ENCODE measurements at places on chromosomes 7 and 10.

DNA sequence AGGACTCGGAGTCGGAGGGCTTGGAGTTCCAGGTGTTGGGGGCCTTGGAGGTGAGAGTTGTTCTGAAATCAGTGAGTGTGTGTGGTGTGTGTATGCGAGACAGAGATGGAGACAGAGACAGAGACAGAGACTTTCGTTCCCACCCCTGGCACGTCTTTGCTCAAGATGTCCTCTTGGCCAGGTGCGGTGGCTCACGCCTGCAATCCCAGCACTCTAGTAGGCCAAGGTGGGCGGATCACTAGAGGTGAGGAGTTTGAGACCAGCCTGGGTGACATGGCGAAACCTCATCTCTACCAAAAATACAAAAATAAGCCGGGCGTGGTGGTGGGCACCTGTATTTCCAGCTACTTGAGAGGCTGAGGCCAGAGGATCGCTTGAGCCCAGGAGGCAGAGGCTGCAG, 20.0 kb upstream of the LIMK1 start:
- DNase-seq, result no peak

DNA sequence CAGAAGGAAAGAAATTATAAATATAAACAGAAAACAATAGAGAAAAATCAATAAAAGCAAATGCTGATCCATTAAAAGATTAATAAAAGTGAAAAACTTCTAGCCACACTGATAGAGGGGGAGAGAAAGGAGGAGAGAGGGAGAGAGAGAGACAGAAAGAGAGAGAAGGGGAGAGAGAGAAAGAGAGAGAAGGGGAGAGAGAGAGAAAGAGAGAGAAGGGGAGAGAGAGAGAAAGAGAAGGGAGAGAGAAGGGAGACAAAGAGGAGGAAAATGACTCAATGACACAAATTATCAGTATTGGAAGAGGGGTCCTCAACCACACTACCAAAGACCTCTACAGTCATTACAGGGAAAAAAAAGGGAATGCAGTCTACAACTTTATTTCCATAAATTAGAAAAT, 94.4 kb upstream of the VIPR2 start:
- no peak for DNase-seq

DNA sequence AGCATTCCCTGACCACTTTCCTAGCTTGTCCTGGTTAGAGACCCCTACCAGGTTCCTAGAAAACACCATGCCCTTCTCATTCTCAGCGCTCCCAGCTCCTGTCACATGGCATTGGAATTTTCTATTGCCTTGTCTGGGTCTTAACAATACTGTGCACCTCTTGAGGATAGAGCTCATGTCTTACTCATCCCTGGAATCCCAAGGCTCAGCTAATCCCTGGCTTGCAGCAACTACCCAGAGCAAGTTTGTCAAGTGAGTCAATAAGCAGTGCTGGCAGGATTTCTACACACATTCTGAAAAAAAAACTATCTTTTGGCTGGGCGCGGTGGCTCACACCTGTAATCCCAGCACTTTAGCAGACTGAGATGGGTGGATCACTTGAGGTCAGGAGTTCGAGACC, 11.7 kb upstream of the PRDX3 start:
- no peak for DNase-seq

DNA sequence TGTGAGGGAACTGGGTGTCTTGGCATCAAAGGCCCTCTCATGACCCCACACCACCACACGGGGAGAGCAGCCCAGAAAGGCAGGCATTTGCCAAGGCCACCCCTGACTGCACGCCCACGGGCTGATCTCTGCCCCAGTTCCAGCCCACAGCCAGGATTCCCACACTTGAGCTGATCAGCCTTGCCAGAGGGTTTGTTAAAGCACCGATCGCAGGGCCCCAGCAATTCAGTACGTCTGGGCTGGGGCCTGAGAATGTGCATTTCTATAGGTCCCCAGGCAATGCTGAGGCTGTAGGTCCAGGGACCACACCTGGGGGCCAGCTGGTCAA, 103.9 kb downstream of the TNS3 start:
- no peak for DNase-seq

GRCh38 chr7:155643804-155644177, 670 bp upstream of the RBM33 start:
- no peak for DNase-seq

DNA sequence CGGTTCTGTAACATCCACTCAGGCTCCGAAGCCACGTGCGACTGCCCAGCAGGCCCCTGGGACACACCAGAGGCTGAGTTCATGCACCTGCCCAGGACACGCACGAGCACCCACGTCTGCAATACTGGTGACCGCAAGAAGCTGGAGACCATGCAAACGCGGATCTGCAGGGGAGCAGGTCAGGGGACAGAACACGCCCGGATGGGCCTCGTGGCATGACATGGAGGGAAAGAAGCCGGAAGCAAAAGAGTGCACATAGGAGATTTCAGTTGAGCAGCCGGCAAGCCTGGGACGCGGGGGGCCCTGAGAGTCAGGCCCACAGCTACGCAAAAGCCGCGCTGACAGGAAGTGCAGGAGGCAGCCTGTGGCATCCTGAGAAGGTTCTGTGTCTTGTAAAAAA, 73.7 kb downstream of the FOXL3 start:
- no peak for DNase-seq

DNA sequence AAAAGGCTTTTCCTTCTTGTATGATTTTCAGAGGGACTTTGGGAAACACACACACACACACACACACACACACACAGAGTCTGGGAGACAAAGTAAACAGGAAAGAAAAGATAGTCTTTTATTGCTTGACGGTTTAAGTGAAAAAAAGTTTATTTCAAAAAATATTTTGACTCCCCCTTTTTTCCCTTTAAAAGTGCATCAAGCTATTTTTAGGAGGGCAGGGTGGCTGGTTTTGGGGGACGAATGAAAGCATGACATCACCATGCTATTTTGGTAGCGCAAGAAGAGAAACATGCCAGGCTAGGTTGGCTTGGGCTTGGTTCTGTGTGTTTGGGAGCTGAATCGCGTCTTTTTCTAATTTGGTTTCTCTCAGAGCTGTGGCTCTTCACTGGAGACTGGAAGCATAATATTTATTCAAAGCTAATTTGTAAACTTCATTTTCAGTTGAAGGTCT, 129.2 kb downstream of the BAMBI start:
- no peak for DNase-seq

DNA sequence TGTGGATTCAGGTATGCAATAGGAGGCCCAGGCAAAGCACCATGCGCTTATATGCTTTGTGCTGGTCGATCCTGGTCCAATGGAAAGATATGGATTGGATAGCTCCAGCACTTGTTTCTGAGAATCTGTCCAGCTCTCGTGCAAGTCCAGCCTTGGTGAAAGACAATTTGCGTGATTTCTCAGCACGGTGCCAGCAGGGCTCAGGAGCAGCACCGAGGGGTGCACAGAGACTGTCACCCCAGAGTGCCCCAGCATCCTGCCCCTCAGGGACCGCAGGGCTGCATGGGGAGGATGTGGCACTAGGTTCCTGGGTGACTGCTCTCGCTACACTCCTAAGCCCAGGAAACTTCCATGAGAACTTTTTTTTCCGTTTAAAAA, 225.2 kb downstream of the WDR37 start:
- DNase-seq, result no peak

GRCh38 chr7:48274662-48275061, 103.4 kb downstream of the ABCA13 start:
- DNase-seq, result no peak

DNA sequence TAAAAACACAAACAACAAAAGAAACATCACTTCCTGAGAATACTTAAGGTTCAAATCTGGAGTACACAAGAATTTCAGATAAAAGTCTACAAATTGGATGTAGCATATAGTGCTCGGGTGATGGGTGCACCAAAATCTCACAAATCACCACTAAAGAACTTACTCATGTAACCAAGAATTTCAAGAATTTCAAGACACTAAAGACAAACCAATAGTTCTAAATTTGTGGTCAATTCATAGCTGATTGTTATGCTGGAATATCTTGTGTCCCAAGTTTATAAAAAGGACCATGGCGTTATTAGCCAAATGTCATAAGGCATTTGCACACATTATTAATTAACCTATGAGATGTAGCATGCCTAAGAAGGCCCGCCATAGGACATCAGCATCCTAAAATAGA, 1204.1 kb upstream of the AUTS2 start:
- no peak for DNase-seq

- no peak for DNase-seq
Measured at GRCh38 chr7:47304727-47305719, 276.9 kb downstream of the TNS3 start.

DNA sequence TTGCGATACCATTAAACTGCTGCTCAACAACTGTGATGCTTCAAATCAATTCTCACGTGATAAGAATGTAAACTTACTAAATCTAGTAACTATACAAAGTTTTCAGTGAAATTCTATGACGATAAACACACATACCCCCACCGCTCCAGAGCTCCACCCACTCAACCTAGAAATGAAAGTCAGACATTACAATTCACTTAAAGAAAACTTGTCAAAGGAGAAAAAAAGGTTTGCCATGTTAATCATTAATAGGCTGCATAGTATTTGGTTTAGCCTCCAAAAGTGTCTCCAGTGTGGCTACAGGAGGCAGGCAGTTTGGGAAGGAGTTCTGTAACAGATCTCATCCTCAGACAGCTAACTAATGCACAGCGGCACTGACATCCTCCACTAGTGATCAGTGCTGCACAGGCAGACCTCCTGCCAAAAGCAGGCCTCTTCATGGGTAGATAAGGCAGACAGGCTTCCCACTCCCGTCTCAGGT, 3.1 kb downstream of the HERPUD2 start:
- no peak for DNase-seq

- no peak for DNase-seq
Measured at GRCh38 chr7:77479536-77480088, 57.5 kb upstream of the PTPN12 start.

- DNase-seq, result peak; percentile 70
Measured at GRCh38 chr10:132447446-132448247, 50.6 kb downstream of the PWWP2B start.

DNA sequence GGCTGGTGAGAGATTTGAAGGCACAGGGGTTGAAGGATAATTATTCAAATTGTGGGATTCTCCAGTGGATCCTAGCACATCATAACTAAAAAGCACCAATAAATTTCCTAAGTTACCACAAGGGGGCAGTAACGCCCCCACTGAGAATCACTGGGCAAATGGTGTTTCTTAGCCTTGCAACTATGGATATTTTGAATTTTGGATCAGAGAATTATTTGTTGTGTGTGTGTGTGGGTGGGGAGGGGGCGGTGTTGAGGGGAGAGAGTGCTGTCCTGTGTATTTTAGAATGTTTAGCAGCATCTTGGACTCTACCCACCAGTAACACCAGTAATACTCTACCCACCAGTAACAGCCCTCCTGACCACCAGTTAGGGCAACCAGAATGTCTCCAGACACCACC, 63.3 kb upstream of the PRKG1 start:
- no peak for DNase-seq

- no peak for DNase-seq
Measured at GRCh38 chr10:76905251-76905650, 732.4 kb downstream of the KCNMA1 start.

DNA sequence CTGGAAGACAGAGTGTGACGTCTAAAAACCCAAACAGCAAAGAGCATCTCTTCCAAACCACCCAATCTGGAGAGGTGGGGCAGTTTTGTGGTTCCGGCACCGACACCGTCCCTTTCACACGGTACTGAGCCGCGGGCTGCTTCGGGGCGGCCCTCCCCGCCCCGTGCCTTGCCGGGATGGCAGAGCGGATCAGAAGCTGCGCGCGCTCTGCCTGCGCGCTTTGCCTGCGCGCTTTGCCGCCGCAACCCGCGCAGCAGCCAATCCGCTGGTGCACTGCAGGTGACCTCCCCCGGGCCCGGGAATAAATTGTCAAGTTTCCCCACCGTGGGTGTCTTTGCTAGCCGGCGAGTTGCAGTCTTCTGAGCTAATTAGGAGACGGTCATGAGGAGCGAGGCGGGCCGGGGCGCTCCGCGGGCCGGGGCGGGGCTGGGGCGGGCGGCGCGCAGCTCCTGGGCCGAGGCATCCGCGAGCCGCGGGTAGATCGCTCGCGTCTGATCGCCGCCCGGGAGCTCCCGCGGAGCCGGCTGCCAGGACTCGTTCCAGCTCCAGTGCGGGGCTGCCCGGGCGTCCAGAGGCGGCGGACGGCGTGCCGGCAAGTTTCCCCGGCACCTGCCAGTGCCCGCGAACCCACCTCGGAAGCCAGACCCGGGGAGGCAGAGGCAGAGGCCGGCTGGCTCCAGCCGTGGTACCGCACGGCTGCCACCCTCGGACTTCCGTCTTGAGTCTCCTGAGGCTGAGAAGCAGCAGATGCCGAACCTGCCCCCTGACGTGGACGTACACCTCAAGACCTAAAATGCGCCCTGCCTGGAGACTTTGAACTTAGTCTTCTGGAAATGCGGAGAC, 536.0 kb upstream of the GALNT17 start:
- no peak for DNase-seq

DNA sequence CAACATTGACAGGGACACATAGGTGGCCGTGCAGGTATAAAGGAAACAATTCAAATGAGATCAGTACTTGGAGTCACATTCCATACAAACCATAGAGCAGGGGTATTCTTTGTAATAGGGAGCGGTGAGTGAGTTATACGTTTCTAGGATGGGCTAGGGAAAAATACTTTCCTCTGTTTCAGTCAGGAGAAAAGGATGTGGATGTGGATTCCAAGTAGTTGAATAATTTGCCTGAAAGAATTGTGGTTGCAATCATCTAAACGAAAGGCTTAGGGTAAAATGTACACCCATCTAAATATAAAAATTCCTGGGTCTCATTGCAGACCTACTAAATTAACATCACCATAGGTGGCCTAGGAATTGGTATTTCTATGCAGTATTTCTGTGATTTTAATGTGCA, 270.7 kb upstream of the IGFBP3 start:
- no peak for DNase-seq

DNA sequence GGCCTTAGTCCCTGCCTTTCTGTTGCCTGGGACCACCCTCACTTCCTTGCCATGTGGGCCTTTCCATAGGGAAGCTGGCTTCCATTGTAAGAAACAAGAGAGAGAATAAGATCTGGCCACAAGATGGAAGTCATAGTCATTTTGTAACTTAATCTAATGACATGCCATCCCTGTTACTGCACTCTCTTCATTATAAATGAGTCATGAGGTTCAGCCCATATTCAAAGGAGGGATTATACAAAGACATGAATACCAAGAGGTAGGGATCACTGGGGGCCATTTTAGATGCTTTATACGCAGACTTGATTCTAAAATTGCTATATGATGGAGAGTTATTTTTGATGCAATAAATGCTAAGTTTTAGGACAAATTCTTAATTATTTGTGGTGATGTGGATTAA, 75.2 kb upstream of the CELF2 start:
- DNase-seq, result no peak

DNA sequence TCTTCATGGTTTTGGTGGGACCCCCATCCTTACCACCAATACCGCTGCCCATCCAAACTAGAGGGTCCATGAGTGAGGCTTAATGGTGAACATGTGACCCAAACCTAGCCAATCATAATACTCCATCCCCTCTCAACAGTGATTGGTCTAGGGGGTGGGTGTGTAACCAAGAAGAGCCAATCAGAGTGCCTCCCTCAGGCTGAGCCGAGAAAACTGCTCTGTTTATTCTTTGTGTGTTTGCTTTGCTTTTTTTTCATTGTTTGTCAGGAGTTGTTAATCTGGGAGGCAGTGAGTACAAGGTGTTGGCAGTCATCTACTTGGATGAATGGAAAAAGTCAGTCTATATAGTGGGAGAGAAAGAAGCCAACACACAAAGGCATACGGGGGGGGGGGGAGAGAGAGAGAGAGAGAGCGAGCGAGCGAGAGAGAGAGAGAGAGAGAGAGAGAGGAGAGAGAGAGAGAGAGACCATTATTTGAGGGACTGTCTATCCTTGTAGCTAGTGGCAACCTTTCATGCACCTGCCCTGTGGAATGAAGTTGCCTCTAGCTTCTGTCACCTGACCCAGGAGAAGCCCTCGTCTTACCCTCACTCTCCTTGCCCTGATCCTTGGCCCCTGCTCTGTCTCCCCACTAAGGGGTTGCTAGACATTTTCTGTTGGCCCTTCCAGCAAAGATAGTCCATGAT, 441.7 kb downstream of the TYW1 start:
- DNase-seq, result no peak

All from activated gamma-delta T cell treated with anti-CD3 and anti-CD28 coated beads, Interleukin-2, amount 50 U/mL, for 16 hours (primary cell).